Vagina (tissue), 2 donors: ENCODE measurements at places on chromosomes 1 and 21.
A peak's percentile ranks its signal among the peaks of the same experiment; 100 is the strongest.

DNA sequence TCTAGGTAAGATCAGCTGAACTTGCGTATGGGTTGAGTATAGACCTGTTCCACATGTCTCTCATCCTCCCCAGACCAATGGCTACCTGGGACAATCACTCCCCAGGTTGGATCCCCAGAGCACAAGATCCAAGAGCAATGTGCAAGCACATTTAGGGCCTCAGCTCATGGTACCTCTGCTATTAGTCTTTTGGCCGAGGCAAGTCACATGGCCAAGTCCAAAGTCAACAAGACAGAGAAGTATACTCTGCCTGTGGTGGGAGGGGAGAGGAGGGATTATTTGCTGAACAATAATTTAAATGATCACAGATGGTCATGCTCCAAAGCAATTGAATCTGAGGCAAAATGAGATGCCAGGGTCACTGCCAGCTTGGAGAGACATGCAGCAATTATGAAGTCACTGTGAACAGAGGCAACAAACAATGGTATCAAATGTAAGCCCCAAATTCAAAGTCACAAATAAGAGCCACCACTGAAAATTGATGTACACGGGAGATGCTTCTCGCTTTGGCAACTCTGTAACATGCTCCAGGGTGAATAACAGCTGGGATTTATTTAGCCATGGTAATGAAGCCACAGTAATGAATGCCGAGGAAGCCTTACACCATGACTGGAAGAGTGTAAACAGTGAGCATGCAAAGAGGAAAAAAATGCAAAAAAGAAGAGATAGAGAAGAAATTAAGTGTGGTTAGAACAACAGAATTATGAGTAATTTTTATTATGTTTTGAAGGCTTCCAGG, 149.1 kb downstream of the ZNF281 start:
- peak; percentile 40 for DNase-seq

GRCh38 chr1:68198752-68199151, 33.6 kb downstream of the WLS start:
- DNase-seq: no peak

DNA sequence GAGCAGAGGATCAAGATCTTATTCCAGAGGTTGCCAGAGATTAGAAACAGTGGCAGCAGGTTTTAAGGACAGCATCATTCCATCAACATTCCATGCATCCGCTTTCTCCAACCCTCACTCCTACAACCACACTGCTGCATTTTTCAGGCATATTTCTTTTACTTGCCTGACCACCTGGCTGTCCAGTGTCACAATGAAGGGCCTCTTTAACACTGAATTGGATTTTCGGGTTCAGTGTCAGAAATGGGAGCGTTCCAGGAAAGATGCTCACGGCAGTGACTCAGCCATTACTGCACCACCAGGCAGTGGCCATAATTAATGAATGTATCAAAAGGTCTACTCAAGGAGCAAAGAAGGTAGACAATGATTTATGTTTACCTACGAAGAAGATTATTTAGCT, 200.4 kb upstream of the ESRRG start:
- no peak for DNase-seq

DNA sequence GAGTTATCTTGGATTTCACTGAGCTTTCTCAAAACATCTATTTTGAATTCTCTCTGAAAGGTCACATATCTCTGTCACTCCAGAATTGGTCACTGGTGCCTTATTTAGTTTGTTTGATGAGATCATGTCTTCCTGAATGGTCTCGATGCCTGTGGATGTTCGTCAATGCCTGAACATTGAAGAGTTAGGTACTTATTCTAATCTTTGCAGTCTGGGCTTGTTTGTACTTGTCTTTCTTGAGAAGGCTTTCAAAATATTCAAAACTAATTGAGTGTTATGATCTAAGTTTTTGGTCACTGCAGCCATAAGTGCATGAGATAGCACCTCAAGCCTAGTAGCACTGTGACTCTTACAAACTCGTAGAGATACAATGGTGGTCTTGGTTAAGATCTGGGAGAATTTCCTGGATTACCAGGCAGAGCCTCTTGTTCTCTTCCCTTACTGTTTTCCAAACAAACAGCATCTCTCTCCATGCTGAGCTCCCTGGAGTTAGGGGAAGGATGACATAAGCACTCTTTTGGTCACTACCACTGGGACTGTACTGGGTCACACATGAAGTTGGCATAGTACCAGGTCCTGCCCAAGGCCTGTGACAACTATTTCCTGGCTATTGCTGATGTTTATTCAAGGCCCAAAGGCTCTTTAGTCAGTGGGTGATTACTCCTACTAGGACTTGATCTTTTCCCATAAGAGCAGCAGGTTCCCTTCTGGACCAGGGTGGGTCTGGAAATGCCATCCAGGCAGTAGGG, 25.6 kb downstream of the SLC22A15 start:
- DNase-seq: no peak

DNA sequence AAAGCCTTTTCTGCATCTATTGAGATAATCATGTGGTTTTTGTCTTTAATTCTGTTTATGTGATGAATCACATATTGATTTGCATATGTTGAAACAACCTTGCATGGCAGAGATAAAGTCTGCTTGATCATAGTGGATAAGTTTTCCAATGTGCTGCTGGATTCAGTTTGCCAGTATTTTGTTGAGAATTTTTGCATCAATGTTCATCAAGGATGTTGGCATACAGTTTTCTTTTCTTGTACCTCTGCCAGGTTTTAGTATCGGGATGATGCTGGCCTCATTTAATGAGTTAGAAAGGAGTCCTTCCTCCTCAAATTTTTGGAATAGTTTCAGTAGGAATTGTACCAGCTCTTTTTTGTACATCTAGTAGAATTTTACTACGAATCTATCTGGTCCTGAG, 55.0 kb downstream of the COL24A1 start:
- no peak for DNase-seq

DNA sequence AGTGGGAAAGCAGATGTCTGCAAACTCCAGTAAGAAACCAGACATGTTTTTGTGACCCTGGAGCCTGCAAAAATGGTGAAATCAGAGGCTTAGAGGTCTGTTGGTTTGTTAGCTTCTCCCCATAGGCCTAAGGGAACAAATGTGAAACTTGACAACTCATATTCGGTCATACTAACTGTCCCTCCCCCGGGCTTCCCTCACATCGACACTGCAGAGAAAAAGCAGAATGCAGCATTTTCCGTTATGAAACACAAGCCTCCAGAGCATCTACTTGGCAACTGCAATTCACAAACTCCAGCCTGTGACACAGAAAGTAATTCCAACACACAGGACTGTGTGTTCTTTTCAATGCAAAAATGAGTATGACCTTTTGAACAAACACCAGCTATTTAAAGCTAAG, 3.7 kb downstream of the KCNA2 start:
- DNase-seq: no peak

DNA sequence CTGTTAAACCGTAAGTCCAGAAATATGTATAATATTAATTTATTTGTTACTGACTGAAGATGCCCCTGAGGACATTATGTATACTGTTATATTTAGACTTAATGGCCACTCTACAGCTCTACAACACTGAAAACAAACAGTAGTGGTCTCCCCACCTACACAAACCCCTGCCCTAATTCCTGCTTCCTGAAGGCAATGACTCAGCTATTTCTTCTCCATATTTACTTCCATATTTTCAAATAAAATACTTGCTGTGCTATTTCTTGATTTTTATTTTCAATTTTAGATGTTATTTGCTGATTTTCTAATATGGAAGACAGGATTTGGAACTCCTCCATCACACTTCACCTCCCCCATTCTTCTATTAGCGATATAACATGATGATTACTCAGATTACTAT, 97.6 kb downstream of the PCNX2 start:
- DNase-seq: no peak

- no peak for DNase-seq
These were observed 339.2 kb upstream of the KAZN start for GRCh38 chr1:14259191-14259757.

- DNase-seq: no peak
These were observed 114.7 kb upstream of the IRF2BP2 start for GRCh38 chr1:234724516-234725176.

GRCh38 chr1:153192697-153193096, 10.5 kb upstream of the LELP1 start:
- no peak for DNase-seq

DNA sequence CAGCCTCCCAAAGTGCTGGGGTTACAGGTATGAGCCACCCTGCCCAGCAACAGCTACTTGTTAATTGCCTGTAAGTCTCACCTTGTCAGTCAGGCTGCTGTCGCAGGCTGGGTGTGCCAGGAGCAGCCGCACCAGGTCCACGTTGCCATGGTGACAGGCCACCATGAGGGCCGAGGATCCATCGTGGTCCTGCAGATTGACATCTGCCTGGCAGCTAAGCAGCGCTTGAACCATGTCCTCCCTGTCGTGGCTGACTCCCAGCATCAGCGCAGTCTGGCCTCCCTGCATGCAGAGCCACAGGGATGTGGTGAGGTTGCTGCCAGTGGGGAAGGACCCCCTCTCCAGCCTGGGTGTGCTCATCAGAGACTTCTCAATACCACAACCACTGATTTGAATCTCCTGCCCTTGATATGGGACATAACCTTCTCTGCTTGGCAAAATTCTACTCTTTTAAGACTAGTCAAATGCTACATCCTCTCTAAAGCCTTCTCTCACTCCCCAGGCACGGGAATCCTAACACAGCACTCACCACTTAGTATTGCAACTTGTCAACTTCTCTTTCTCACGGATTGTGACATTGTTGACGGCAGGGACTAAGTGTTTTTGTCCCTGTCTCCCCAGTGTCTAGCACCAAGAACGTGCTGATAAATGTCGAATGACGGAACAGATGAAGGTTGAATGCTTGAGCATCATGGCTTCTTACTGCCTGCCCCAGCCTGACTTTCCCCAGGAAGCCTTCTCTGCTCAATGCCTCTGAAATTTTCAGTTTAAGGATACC, 52.9 kb downstream of the L1TD1 start:
- DNase-seq: no peak

DNA sequence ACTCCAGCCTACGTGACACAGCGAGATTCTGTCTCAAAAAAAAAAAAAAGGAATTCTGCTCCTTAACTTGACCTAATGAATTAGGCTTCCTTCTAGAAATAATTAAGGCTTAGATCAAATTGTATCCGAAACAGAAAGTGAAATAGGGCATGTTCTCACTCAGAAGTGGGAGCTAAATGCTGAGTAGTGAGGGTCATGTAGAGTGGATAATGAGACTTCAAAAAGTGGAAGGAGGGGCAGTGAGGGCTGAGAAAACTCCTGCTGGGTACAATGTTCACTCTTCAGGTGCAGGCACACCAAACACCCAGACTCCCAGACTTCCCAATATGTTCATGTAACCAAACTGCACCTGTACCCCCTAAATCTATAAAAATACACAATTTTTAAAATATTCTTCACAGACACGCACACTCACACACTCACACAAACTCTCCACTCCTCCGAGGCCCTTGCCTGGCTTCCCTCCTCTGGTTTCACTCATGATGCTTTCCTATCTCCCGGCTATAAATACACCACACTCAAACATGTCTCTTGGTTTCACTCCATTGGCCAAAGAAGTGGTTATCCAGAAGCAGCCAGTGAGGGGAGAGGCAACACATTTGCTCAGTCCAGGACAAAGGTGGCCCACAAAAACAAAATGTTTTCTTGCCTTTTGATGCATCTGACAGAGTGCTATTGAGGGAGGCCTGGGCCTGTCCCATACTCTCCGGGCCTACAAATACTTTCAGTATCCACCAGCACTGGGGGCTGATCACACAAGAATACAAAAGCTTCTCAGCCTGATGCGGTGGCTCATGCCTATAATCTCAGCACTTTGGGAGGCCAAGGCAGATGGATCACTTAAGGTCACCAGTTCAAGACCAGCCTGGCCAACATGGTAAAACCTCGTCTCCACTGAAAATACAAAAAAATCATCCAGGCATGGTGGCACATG, 249.2 kb downstream of the TOMM20 start:
- no peak for DNase-seq

GRCh38 chr21:14754682-14755081, 208.6 kb upstream of the SAMSN1 start:
- no peak for DNase-seq

DNA sequence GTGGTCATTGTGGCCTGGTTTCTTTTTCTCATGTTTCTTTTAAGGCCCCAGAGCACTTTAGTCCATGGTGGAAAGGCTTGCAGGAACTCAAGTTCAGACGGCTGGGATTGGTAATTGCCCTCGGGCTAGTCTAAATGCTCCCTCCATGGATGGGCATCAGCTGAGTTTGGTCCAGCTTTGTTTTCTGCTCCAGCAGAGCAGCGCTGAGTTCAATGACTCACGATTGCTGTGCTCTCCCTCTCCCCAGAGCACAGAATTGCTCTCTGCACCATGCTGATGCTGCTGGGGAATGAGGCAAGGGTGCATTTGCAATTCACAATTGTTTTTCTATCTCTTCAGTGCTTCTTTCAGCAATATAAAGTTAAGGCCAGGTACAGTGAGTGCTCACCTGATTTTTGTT, 1.8 kb upstream of the OR2T6 start:
- DNase-seq: no peak

DNA sequence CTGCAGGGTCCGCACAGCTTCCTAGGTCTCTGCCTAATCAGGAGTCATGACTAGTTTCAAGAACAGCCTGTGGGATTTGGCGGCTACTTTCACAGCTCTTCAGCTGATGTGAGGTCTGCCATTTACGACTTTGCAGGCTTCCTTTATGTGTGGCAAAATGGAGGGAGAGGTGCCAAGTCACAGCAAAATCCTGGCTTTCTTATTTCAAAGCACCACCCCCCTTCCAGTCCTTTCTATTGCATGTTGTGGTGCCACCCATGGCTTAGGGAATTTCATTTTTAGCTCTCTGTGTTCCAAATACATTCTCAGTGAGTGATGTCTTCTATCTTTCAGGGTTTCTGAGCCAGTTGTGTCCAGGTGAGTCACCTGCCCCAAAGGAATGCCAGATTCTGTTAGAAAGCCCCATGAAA, 75.1 kb upstream of the WLS start:
- no peak for DNase-seq

- DNase-seq: no peak
These were observed 106.1 kb downstream of the CRYAA start for GRCh38 chr21:43274946-43275310.

DNA sequence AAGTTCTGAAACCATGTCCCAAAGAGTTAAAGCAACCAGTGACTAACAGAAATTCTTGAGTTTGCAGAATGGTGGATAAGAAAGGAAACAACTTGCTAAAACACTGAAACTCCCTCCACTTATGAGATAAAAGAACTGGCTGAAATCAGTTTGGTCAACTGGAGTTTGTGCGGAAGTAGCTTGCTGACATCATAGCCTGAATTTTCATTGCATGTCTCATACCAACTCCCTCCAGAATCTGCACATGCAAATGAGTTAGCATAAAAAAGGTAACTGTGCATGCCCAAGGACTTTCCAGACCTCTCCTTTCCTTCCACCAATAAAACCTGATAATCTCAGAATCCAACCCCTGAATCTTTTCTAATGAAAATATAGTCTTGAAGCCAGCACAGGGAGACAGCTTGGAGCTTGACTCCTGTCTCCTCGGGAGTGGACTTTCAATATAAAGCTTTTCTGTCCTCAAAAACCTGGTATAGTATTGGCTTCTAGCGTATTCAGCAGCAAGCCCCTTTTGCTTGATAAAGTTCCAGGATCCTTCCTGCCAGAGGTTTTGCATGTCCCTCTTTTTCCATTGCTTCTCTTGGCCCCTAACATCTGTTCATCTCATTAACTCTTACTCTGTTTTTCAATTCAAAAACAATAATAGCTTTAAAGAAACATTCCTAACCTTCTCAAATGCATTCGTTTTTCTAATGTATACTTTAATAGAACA, 785.8 kb upstream of the ADGRL4 start:
- no peak for DNase-seq
